ENCODE measurements at places on chromosomes 16 and 17.

GRCh38 chr16:28136751-28137434 is 73.4 kb upstream of the GSG1L start:
- no peak for DNase-seq

DNA sequence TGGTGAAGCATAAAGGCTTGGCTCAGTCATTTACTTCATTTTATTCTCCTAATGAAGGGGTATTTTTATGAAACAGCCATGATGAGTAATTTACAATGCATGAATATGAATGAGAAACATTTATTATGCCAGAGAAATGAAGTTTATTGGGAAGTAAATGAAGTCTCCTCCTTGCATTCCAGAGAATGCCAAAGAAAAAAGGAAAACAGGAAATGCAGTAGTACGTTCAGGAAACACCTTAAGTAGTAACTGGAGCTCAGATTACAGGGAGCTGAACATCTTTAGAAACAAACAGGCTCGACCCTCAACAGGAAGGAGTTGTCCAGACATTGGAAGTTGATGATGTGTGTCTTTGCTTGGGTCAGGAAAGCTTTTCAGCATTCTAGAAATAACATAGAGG is 4.6 kb downstream of the KRT34 start:
- DNase-seq: no peak

- DNase-seq: no peak
Observed at GRCh38 chr16:5465714-5466113, 368.1 kb upstream of the EEF2KMT start.

GRCh38 chr17:78186692-78187595 is at the start of the genes AFMID and TK1:
Gene AFMID, plus strand, starts transcription at chr17:78187362. Its CDS starts 9 bp downstream, at chr17:78187371.
Gene TK1, minus strand, starts transcription at chr17:78187052. Its CDS starts 58 bp downstream, at chr17:78186994.
- DNase-seq: peak; percentile 98

DNA sequence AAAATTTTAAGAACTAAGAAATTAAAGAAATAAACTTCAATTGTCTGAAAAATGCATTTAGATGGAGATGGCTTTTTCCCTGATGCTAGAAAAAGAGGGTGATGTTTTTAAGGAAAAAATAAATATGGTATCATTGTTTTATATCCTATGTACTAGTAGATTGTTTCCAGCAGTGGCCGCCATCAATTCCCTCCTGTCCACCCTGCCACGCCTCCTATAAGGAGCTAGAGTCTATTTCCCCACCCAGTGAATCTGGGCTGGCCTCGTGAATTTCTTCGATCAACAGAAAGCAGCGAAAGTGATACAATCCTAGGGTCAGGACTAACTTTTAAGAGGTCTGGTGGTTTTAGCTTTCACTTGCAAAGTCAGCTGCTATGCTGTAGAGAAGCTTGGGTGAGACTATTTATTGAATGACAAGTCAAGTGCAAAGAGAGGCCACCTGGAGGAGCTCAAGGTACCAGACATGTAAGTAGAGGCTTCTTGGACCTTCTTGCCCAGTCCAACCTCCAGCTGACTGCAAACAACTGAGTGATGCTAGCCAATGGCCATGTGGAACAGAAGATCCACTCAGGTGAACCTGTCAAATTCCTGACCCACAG is 80.9 kb upstream of the MTMR4 start:
- no peak for DNase-seq

DNA sequence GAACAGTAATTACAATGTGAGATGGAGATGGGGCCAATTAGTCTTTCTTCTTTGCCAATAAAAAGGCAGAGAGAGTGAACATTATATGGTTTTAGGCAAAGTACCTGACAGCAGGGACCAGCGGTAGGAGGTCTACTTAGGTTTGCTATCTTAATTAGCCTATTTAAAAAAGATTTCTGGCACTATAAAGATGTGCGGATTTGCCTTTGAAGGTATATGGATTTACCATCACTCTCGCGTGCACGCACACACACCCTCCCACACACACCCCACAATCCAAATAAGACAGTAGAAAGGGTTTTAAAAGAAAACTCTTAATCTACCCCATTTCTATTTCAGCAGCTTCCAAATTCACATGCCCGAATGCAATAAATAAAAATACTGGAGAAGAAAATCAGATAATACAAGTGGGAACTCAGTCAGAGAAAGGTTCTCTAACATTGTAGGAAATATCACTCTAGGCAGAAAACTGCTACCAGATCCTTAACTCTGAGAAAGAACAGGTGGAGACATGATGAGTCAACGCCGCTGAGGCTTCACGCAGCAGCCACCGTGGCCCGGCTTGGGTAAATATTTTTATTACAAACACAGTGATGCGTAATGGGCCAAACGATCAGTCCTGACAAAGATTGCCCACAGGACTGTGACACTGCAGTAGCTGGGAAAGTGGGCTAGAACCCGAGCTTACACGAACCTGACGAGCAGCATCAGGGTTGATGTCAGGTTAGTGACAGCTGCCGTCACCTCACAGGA is 66.6 kb upstream of the AXIN2 start:
- no peak for DNase-seq

DNA sequence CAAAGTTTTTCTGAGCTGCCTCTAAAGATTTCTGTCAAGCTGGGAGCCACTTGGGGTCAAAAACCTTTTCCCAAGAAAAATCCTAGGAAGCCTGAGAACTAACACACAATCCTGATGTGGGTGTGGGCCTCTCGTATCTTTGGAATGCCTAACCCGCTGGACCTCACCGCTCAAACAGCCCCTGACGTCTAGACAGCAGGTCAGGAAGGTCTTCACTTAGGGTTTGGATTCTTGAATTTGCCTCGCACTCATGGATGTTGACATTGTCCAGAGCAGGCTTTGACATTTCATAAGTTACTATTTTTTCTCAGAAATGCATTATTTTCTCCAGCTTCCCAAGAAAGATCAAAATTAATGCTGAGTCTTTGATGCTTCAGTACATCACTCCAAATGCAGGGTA is 18.9 kb downstream of the TEX2 start:
- no peak for DNase-seq

GRCh38 chr16:22063888-22064467 is 28.4 kb upstream of the VWA3A start:
- DNase-seq: no peak

GRCh38 chr17:29169806-29170591 is 10.2 kb downstream of the MYO18A start:
- DNase-seq: no peak

- DNase-seq: no peak
Observed at GRCh38 chr16:65122724-65123395, 997 bp upstream of the CDH11 start.

Data from K562 (cell line).